ENCODE measurements at places on chromosomes 5 and 9.

GRCh38 chr5:110264661-110265060 is 461.8 kb downstream of the TMEM232 start:
- no peak for DNase-seq

- no peak for DNase-seq
These were observed 28.8 kb downstream of the SKP2 start for GRCh38 chr5:36180556-36181350.

DNA sequence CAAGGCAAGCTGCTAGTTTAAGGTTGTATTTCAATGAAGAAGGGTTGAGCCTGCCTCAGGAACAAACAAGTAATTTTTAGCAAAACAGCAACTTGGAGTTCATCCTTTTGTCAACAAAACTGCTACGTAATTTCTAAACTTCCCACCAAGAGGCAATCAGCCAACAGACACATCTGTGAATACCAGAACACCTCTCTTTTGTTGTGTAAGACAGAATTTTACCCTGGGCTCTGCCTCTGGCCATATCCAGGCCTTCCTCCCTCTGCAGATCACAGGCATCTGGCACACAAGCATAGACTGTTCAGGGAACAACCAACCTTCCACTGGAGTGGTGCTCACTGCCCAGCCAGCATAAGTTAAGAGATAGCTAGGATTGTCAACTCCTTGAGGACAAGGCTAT is 409.0 kb downstream of the SPOCK1 start:
- no peak for DNase-seq

DNA sequence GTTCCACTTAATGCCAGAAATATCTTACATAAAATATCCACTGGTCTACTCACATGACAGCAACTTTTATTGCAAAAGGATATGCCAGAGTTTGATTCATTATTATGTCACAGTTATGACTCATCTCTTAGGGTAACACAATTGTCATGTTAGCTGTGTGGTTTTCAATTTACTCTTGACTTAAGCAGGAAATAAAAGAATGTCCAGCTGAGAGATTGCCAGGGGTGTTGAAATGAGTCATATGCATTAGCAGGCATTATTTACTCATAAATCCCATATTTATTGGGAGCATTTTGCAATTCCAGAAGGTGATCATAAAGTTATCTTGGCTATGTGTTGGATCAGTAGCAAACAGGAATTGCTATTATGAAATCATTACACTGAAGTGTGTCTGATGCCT is 1164.6 kb upstream of the CDH18 start:
- DNase-seq: no peak

- DNase-seq: no peak
These were observed 23.3 kb upstream of the TRIM14 start for GRCh38 chr9:98142182-98142907.

- DNase-seq: no peak
These were observed 28.0 kb downstream of the FBXW5 start for GRCh38 chr9:136916330-136917184.

DNA sequence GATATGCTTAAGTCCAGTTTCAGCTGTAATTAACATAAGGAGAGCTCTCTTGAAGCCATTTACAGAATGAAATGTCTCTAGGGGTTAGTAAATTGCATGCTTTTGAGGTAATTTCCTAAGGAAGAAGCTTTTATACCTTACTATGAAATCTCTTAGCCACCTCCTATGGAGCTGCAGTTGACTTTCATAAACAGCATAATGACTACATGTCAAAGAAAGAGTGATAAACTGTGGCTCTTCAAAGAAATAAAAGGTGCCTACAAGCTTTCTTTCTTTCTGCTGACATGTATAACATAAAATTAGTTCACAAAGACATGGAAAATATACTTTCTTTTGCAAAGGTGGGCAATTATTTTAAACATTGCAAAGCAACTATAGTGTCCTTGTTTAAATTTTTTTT is 90.8 kb downstream of the TMEM167A start:
- no peak for DNase-seq

- no peak for DNase-seq
These were observed 33.5 kb downstream of the ELL2 start for GRCh38 chr5:95927927-95928723.

- no peak for DNase-seq
These were observed 132.7 kb upstream of the IER5L start for GRCh38 chr9:129310666-129311350.

GRCh38 chr9:74577956-74578355 is 80.8 kb downstream of the RORB start:
- DNase-seq: no peak

- DNase-seq: no peak
These were observed 27.1 kb upstream of the GOLPH3 start for GRCh38 chr5:32201122-32201753.

DNA sequence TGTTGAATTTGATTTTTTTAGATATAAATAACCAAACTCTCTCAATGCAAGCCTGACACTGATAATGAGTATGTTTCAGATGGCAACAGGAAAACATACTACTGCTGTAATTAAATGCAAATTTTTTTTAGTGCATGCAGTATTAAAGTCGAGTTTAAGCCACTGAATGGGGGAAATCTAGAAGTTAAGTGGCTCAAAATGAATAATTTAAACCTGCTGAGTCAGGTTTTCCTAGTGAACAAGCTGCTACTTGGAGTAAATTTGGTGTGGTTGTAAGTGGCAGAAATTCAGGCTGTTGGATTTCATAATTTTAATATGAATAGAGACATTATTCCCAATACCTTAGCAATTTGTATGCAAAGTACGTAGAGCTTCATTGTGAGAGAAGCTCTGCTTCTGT is 121.8 kb downstream of the SLF1 start:
- DNase-seq: no peak

DNA sequence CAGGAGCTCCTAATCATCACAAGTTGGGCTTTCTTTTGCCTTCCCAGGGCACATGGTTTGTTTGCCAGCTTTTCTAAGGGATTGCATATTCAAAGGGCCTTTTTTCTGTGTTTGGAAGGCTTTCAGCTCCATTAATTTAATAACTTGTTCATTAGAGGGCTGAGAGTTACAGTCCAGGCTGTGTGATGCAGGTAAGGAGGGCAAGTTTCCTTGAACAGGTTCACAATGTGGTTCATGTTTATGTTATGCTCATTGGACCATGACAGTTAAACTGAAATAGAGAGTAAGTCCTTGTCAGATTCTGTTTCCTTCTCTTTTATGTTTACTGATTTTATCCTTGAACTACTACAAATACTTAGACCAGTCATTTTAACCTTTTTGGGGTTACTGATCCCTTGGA is 174.4 kb downstream of the MARCHF11 start:
- DNase-seq: no peak

DNA sequence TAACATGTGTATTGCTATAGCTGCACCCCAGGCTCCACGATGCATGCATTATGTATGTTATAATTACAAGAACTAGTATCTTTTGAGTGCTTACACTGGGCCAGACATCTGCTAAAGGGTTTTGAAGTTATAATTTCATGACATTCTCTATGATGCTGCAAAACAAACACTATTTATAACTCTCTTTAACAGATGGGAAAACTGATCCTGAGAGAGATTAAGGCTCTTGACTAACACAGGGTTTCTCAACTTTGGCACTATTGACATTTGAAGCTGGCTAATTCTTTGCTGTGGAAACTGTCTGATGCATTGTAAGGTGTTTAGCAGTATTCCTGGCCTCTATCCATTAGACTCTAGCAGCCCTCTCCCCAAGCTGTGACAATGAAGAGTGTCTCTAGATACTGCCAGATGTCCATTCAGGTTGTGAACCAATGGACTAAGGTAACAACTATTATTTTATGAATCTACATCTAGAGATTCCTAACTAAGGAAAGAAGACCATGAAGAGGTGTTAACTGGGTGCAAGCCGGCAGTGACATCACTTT is 258.6 kb downstream of the ASTN2 start:
- no peak for DNase-seq

- DNase-seq: no peak
These were observed 84.2 kb downstream of the ZNF608 start for GRCh38 chr5:124662181-124662781.

GRCh38 chr9:72022841-72023240 is 37.6 kb downstream of the C9orf57 start:
- no peak for DNase-seq

DNA sequence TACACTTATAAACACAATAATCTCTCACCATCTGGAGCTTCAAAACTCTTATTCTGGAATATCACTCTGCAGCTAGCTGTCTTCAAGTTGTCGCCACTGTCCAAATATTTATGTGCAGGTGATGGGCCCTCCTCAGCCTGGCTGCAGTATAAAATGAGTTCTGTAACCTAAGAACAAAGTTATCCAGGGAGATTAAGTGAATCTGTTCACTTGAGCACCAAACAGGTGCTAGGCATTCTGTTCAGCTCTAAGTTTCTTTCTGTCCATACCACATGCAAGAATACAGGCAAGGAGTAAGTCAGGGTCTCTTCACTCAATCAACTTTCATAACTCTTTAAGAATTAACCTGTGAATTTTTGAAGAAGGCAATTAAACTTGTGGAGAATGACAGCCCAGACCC is 344.1 kb downstream of the PLK2 start:
- no peak for DNase-seq

DNA sequence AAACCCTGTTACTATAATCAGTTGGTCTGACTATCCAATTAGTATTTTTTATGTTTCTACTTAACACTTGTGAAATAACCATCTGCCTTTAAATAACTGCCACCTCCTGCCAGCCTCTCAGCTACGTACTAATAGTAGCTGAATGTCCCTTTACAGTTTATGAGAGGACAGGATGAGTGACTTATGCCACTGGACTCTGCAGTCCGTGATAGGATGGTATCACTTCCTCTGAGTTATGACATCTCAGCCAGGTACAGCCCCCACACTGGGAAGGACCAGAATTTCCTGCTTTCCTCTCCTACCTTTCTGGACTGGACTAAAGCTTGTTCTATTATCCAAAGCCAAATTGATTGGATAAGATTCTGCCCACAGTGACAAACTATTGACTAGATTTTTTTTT is 102.9 kb downstream of the ZFAND5 start:
- no peak for DNase-seq

GRCh38 chr5:67771221-67771620 is 444.3 kb upstream of the PIK3R1 start:
- no peak for DNase-seq

- DNase-seq: peak; percentile 73
These were observed at the start of gene HEMGN for GRCh38 chr9:97938081-97938644. Gene HEMGN, minus strand, starts transcription at chr9:97938172. Its CDS starts 36 bp downstream, at chr9:97938136.

GRCh38 chr9:6852243-6852963 is 94.6 kb downstream of the KDM4C start:
- no peak for DNase-seq

- peak; percentile 29 for DNase-seq
These were observed 47.5 kb downstream of the RASGRF2 start for GRCh38 chr5:81007637-81008027.

DNA sequence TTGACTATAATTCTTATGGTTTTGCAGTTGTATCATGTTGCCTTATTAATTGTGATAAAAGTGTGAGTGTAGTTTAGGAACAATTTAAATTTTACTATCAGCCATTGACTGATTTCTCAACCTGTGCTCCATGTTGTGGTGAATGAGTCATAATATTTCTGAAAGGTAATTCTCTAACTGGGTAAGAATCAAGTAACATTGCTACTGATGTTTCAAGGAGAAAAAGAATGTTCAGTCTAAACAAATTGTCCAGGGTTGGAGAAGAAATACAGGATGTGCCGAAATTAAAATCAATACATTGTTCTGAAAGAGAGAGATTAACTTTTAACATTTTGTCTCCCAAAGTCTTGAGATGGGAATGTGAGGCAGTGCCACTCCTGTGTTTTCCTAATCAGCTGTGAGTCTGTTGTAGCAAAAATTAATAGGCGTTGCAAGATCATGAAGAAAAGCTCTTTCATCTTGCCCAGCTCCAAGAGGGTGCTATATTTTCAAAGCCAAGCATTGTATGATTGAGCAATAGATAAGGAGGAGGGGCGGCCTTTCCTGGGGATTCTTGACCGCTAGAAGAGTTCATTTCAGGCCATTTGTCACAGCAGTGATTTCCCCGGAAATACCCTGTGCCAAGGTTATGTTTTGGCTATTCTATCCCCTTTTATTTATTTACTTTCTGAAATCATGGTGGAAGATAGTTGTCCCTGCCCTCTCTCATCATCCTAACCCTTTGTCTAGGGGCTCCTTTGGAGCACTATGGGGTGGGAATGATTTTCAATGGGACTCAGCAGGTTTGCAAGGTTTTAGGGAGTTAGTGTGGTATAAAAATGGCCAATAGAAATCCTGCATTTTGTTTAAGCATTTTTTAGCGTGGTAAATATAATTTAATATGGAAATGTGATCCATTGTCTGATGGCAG is 151.6 kb downstream of the FOCAD start:
- no peak for DNase-seq

DNA sequence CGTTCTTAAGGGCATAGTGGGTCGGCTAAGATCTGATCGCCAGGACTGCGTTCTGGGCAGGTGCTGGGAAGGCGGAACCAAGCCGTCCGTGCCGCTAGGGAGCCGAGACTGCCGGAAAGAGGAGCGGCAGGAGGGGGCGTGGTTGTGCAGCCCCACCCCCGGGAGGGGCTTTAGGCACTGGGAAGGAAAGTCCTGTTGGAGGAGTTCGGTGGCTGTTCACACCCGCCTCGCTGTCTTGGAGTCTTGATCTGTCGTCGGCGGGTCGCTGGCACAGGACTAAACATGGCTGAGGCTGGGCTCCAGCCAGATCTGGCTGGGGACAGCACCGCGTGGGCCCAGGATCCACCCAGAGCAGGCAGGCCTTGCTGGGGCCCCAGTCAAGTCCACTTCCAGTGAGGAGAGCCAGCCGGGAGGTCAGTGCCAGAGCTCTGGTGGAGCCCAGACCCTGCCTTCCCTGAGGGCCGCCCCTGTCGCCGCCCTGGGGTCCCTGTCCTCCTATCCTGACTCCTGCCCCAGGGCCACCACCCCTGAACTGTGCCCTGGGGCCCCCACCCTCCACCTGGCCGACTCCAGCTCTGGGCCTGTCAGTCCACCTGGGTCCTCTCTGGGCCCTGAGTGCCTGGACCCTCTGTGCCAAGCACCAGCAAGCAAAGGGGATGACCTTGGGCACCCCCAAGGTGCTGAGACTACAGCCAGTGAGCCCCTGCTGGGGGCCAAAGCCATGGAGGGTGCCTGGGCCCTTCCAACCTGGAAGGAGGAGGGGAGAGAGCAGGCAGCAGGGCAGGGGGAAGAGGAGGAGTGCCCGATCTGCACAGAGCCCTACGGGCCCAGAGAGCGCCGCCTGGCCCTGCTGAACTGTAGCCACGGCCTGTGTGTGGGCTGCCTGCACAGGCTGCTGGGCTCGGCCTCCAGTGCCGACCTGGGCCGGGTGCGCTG is 4.5 kb downstream of the RNF208 start:
- DNase-seq: no peak

GRCh38 chr9:87787735-87788134 is 61.8 kb downstream of the CTSL start:
- DNase-seq: no peak

GRCh38 chr5:122156724-122157325 is 27.5 kb downstream of the ZNF474 start:
- DNase-seq: no peak

DNA sequence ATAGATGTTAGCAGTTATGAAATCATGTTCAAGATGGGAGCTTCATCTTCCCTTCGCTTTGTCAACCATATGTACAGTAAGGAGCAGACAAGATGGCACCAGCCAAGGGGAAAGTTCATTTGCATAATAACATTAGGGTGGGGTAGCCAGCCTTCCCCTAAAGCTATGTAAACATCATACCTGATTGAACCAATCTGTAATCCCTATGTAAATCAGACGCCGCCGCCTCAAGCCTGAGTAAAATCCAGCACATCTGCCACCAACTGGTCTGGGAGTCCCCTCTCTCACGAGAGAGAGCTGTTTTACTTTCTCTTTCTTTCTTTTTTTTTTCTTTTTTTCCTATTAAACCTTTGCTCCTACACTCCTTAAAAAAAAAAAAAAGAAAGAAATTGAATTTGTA is 30.8 kb upstream of the REEP2 start:
- no peak for DNase-seq

All from central memory CD4-positive, alpha-beta T cell (primary cell).